ENCODE measurements at places on chromosomes 3 and 15.

DNA sequence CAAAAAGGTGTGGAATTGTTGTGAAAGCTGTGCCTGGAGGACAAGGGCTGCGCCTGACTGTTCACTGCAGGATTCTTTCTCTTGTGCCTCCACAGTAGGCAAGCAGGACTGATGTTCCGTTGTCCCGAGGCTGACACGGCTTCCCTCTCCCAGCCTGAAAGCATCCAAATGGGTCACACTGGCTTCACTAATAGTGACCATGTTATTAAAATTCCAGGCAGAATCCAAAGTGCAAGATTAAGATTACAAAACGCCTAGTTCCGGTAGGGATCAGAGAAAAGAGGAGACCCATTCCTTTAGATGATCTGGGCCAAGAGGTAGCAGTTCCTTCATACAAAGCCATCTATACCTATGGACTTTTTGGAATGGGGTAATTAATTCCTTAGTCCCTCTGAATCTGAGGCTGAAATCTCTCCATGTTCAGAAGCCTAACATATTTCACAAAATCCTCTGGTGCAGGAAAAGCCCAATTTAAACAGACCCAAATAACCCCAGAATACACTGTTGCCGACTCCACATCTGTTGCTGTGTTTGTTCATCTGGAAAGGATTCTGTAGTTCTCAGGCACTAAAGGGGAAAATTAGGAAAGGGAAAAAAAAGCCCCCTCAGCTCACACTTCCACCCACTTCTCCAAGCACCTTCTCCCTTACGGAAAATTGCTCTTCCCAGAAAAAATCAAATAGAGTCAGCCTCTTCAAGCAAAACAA is 145.9 kb downstream of the RORA start:
- DNase-seq = no peak

DNA sequence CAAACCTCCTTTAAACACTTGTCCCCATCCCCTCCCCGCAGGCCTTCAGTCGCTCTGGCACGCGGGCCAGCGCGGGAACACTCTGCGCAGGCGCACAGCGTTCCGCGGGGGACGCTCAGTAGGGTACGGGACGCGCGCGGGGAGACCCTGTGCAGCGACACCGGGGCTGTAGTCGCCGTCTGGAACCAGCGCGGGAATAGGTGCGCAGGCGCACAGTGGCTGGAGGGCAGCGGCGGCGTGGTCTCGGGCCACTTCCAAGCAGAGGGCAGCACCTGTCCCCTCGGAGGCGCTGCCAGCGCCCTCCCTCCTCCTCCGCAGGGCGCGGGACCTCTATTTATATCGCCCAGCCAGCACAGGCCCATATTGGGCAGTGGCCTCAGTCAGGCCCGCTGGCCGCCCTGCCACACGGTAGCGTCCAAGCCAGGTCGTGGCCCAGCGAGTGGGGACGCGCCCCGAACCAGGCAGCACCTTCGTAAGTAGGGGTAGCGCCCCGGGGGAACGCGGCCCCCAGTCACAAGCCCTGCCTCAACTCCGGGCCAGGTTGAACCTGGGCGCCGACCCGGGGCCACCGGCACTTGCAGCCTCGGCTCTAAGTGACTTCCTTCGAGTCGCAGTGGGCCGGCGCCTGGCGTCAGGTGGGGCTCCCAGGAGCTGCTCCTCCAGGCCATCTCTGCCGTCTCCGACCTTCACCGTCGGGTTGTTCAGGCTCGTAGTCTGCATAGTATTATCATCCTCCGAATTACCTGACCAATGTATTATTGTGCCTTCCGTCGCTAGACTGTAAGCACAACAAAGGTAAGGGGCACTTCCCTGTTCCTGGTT is at the start of gene KBTBD12:
KBTBD12 (plus strand) TSS at position 118 of the 822 bp plus-strand sequence. CDS start 7,830 bp downstream, outside the sequence.
- DNase-seq = no peak

GRCh38 chr3:122098611-122099010 is 43.4 kb downstream of the CD86 start:
- no peak for DNase-seq

DNA sequence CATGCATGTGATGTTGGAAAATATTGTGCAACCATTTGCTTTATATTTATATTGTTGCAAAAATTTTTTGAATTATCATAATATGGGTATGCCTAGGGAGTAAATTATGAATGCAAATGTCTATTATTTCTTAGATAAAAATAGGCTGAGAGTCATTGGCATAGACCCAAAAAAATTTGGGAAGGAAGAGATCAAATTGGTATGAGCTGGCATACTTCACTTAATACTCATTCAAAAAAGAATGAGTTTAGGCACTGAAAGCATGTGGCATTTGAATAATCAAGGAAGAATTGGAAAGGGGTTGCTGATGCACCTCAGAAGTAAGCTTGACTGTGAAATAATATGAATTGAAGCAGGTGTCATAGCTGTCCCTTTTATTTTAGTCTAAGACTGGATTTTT is 764.0 kb upstream of the DPPA4 start:
- no peak for DNase-seq

- DNase-seq = no peak
Measured at GRCh38 chr3:38171622-38172021, 6.3 kb downstream of the OXSR1 start.

GRCh38 chr3:77160931-77161497 is 121.1 kb downstream of the ROBO2 start:
- DNase-seq = no peak

GRCh38 chr3:73364517-73364916 is 260.2 kb downstream of the PDZRN3 start:
- no peak for DNase-seq

- no peak for DNase-seq
Measured at GRCh38 chr15:66786222-66786621, 84.2 kb downstream of the SMAD6 start.

DNA sequence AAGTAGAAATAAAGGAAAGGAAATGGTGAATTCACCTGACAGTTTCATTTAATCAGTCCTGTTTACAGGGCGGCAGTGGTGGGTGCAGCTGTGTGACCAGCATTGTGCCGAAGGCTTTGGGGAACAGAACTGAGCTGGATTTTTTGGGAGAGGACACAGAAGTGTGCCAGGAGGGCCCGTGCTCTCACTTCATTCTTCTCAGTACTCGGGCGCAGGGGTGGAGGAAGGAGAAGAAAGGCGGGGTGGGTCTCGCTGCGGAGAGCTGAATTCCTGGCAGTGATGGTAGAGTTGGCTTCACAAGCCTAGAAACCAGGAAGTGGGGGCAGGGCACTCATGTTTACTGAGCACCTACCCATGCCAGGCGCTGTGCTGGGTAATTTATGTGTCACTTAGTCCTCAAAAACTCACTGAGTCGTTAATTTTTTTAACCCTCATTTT is 64.6 kb downstream of the CRTC3 start:
- DNase-seq = peak; percentile 96

GRCh38 chr15:25655207-25655948 is 207.7 kb downstream of the ATP10A start:
- no peak for DNase-seq

GRCh38 chr3:133914839-133915600 is 19.3 kb upstream of the RAB6B start:
- no peak for DNase-seq
